CD4-positive, alpha-beta T cell treated with Interleukin-21 for 1 hour (primary cell): ENCODE measurements at places on chromosomes 3 and 15.

GRCh38 chr3:196563721-196564225 lies 4.6 kb downstream of the WDR53 start:
- DNase-seq, result peak; percentile 60

DNA sequence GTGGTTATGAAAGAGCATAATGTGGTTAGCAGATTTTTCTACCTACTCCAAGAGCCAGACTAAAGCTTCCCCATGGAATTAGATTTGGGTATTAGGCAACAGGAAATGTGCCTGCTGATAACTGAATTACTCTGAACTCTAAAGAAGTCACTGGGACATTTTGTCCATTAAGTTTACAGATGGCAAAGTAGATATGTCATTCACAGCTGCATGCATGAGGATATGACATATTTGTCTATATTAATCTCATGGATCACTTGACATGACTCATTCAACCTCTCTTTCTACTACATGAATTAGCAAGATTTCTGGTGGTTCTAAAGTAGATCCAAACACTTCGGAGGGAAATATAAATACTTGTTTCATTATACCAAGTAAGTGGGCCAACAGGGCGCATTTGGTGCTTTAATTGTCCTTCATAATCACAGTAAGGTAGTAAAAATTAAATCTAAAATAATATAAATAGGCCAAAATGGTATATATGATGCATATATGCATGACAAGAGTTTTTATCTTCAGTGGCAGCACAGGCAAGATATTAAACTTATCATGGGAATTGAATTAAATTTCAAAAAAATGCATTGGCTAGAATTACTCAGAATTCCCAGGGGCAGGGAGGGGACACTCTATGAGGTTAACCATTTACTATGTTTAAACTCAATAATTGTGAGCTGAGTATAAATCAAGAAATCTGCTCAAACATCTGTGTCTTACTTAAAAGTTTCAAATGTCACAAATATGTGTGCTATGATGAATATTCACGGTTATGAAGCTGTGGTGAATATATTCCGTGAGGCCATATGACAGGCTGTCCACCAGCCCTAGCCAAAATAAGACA lies 365.3 kb upstream of the KCNMB2 start:
- no peak for DNase-seq

DNA sequence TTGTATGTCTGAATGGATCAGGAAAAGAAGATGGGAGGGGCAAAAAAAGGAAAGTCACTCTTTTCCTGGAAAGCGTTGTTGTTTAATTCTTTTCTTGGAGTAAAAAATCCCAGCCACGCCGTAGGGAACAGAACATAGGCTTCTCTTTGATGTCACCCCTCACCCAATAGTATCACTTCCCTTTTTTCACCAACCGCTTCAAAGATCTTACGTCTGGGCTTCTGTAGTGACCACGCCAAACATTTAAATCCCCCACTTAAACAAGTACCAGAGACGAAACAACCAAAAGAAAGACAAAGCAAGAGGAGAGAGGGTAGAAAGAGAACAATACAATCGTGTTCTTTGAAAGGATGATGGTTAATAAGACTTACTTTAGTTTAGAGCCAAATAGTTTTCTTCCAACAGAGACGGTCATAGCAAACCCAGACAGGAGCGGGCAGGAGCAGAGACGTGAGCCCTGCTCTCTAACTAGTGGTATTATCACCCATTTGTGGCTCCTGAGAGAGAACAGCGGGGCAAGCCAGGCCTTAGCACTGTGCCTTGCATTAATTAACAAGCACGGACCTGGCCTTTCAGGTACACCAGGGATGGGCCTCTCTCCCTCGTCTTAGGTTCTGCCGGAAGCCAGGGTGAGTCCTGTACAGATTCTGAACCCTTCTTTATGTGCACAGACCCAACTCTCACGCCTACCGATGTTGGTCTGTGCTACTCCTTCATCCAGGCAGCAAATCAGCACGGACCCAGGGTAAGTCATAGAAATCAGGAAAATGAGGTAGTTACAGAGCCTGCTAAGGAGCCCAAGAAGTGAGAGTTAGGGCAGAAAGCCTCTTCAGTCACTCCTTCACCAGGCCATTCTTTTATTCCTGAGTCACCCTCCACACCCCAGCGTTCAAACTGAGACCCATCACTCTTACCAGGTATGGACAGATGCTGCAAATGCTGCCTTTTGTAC lies 28.2 kb upstream of the BCL6 start:
- peak; percentile 9 for DNase-seq

GRCh38 chr3:113533534-113533892 lies 1.2 kb downstream of the SIDT1 start:
- DNase-seq, result peak; percentile 66

DNA sequence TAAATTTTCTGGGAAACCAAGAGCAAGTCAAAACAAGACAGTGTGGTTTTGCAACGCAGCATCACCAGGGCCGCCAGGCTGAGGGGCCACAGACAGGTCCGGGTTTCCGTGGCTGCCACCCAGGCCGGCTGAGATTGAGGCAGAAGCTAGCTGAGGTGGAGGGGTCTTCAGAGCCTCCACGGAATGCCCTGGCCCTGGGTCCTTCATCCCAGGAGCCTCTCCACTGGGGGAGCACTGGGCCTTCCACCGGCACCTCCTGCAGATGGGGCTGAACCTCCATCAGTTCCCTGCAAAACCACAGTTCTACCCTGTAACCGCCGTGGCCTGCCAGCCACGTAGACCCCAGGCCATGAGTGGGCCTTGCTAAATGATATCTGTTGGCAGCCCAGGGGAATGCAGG lies 152.7 kb downstream of the CHSY1 start:
- DNase-seq, result peak; percentile 4

- no peak for DNase-seq
These were observed 59.0 kb upstream of the SPTSSB start for GRCh38 chr3:161430307-161430706.

DNA sequence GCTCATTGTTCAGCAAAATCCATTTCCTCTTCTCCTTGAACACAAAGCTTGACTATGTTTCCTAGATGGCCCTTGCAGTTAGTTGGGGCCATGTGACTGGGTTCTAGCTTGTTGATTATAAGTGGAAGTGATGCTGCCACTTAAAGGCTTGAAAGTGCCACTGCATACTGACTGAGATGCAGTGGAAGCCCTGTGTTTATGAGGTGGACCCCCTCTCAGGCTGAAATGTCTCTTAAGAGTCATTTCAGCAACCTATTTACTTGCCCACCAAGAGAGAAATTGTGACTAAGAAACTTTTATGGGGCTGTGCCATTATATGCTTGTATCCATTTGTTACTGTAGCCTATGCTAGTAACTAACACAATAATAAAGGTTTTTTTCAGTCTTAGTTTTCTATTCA lies 8.4 kb upstream of the ANP32A start:
- DNase-seq, result peak; percentile 59

DNA sequence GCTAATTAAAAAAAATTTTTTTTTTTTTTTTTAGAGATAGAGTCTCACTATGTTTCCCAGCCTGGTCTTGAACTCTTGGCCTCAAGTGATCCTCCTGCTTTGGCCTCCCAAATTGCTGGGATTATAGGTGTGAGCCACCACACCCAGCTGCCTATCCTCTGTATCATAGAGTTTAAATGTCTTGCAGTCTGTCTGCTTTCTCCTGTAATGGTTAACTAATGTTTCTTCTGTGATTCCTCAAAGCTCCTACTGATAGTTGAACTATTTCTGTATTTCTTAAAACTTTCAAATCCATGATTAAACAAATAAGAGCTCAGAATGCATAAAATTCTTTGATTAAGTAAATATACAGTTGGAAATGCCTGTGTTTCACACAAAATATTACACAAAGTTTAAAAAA lies 115.4 kb upstream of the TPM1 start:
- no peak for DNase-seq

DNA sequence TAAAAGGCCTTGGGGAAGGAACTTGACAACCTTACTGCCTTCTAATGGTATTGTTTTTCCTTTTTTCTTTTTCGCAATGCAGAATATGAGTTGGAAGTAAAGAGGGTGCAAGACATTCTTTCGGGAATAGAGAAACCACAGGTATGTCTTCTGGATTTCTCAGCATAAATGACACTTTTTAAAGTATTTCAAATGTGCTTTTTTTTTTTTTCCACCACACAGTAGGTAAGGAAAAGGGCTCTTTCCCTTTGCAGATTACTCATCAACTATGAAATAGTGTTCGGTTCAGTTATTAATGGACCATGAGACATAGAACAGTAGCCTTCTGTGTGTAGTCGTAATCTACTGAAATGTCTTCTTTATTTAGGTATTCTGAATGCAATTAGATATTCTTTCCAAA lies 162.4 kb downstream of the GHSR start:
- DNase-seq, result no peak

DNA sequence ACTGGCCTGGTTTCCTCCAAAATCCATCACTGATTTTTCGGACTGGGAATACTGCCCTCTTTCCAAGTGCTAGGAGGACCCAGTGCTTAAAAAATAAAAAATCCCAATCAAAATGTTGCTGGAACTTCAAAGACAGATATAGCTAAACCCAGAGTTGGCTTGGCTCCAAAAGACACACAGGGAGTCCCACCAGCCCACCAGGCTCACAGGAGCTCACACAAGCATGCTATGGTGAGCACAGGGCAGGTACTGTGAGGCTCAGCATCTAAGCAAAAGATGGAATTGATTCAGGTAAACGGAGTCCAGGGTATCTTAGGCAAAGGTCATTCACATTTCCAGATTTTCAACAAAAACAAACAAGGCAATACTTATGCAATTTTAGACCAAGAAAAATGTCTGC lies 3.7 kb downstream of the TRANK1 start:
- no peak for DNase-seq

GRCh38 chr15:81323944-81324881 lies at the start of gene STARD5:
TSS of gene STARD5 (minus strand) at chr15:81324141. CDS start at chr15:81324099, 42 bp downstream.
- DNase-seq, result peak; percentile 95

DNA sequence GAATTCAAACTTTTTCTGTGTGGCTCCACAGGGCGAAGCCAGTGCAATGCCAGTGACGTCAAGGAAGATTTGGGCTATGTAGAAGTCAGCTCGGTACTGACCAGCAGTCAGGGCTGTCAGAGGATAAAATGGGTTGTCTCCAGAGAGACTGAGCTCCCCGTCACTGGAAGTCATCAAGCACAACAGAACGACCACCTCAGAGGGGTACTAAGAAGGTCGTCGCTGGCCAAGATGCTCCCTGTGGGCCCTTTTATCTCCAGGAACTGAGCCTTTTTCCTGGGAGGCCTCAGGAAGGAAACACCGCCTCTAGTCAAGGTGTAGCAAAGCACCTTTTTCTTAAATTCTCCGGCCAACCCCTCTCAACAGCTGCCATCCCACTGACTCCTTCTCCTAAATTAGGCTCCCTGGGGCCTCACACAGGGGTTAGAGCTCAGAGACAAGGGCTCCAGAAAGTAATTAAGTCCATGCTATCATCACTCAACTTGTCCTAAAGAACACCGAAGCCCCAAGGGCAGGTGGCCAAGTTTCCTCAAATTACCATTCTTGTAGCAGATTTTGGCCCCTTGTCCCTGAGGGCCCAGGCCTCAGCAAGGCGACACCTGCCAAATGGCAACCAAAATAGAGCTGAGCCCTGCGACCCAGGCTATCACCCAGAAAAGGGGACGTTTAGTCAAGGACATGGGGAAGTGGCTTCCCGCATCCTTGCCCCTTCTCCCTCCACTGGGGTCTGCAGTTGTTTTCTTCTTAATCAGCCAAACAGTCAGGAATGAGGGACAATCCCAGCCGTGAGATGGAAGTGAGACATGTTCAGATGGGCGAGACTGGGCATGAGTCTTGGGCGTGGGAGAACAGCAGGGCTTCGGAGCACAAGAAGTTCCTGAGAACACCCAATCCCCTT lies 48.0 kb downstream of the SSUH2 start:
- no peak for DNase-seq

DNA sequence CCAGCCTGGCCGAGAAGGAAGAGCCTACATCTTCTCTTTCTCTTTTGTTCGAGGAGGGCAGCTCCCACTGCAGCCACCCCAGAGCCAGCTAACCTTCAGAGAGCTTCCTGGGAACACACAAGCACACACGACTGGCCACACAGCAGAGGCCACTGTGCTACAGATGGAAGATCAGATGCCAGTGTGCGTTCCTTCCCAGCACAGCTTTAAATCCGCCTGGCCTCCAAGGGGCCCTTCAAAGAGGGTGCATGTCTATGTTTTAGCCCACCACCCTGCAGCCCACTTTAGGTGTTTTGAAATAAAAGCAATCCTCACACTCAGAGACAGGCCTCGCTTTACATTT lies 12.4 kb downstream of the ALDH1A3 start:
- no peak for DNase-seq

DNA sequence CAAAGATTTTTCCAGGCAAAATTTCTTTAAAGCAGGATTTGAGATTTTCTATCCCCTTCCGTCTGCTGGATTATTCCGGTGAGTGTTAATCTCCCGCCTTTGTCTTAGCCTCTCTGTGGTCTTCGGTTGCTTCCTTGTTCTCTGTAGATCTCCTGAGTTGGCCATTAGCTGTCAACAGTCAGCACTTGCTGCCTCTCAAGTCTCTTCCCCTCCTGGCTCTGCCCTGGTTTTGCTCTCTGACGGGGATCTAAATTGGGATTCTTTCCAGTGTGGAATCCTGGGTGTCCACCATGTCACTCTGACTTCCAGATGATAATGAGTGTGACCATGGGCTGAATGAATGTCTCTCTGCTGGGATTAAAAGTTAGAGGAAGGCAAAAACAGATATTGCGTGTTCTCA lies 121.5 kb downstream of the IGF1R start:
- DNase-seq, result no peak

DNA sequence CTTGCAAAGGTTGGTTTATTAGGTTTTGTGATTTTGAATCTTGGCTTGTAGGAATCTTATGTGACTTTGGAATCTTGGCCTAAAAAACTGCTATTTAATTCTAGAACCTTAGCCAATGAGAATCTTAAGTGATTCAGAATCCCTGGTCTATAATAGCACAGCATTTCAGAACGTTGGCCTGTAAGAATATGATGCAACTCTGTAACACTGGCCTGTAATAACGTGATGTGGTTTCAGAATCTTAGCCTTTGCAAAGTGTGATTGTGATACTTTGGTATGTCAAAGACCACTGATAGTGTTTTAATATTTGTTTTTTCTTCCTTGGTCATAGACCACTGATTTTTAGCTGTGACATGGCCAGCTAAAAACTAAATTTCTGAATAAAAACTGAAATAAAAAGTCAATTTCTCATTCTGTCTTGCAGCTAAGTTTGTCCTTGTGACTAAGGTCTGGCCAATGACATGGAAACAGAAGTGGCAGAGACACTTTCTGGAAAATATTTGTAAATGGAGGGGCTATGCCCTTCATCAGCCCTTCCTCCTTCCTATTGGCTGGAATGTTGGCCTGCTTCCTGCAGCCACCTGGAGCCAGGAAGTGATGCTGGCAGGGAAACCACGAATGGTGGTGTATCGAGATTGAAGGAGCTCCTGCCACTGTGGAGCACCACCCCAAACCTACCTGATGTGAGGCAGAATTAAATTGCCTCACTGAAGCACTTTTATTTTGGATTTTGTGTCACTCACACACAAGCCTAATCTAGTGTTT lies 42.3 kb upstream of the CORO2B start:
- DNase-seq, result no peak

- no peak for DNase-seq
These were observed 18.4 kb downstream of the RBP1 start for GRCh38 chr3:139521144-139521543.

- no peak for DNase-seq
These were observed 4.9 kb downstream of the SLC12A6 start for GRCh38 chr15:34332553-34333120.

GRCh38 chr15:29800491-29801366 lies 21.5 kb downstream of the TJP1 start:
- no peak for DNase-seq

- DNase-seq, result no peak
These were observed 9.6 kb upstream of the SMAD6 start for GRCh38 chr15:66692391-66692790.
